ENCODE measurements at places on chromosomes 12 and 14.

- no peak for DNase-seq
These were observed 81.1 kb upstream of the RFLNA start for GRCh38 chr12:124213666-124214347.

DNA sequence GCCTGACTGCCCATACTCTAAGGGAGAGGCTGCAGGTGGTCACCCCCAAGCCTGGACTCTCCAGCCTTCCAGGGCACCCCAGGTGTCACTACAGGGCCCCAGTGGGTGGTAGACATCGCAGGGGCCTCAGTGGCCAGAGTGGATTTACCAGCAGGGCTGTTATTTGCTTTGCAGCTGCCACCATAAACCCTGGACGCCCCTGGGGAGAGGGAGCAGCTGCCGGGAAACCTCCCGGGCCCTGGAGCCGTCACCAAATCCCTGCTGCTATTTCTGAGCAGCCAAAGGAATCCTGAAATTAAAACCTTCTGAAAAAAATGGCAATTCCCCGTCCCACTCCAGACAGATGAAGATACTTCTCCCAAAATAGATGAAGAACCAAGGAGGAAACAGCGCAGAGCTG, 13.9 kb downstream of the TMEM119 start:
- no peak for DNase-seq

DNA sequence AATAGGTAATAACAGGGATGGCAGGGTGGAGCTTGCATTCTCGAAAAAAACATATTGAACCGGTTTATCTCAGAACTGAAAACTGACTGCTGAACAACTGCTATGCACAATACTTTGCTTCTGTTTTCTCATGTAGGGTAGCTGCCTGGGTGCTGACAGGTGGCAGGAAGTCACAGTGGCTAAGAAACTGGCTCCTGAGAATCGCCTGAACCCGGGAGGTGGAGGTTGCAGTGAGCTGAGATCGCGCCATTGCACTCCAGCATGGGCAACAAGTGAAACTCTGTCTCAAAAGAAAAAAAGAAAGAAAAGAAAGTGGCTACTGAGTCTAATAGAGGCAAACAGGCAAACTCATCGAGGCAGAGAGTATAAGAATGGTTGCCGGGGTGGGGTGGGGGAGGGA, 113.1 kb downstream of the CCDC60 start:
- no peak for DNase-seq

- DNase-seq: no peak
These were observed 253.9 kb upstream of the CRY1 start for GRCh38 chr12:107347261-107347660.

- no peak for DNase-seq
These were observed 21.0 kb upstream of the SNX6 start for GRCh38 chr14:34650786-34651584.

GRCh38 chr12:68580911-68581310, 29.8 kb upstream of the RAP1B start:
- DNase-seq: no peak
